ENCODE measurements at places on chromosomes 16 and 17.

DNA sequence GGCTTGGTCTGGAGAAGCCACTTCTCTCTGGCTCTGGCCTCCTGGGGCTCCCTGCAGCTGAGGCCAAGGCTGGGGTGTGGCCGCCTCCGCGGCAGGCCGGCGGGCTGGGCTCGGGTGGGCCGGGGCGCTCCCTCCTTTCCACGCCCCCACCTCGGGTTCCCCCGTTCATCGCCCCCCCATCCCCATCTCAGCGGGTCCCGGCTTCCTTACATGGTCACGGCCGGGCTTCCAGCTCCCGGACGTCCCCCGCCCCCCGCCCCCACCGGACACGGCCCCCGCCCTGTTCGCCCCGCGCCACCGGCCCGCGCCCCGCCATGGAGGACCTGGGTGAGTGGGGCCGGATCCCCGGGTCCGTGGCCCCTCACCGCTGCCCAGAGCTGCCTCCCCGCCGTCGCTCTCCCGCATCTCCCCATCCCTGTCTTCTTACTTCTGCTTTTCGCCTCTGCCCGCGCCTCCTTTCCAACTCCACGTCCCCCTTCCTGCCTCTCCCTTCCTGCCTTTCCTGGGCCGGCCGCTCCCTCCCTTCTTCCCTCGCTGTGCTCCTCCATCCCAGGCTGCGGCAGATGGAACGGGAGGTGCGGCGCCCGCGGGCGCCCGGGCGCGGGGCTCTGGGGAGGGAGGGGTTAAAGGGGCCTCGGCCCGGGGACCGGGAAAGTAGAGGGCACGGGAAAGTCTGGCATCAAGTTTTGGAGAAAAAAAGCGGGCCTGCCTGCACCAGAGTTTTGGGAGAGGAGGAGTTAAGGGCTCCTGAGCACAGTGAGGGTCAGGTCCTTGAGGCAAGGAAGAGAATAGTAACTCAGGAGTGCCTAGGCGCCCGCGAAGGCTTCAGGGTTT, at the start of gene TGFB1I1:
TSS of gene TGFB1I1 (plus strand) at position 278 of the 834 bp plus-strand sequence. CDS start at position 315, 37 bp downstream.
- DNase-seq = peak; percentile 87

- no peak for DNase-seq
Observed at GRCh38 chr16:53445534-53445933, 11.3 kb downstream of the RBL2 start.

DNA sequence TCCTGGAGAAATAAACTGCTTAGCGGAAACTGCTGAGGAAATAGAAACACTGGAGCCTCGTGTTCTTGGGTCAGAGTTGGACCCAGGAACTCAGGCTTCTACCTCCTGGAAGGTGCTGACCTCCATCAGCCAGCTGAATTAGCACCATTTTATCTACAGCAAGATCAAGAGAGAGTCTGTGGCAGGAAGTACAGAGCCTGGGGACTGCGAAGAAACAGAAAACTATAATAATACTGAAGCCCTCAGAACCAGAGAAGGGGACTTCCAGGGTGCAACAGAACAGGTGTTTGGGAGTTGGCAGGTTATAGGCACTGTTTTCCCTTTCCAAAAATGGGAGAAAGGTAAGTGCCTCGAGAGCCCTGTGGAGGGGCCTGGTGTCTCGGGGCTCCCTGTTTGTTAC, 379.7 kb downstream of the CA10 start:
- no peak for DNase-seq

GRCh38 chr17:83006515-83007455, 72.6 kb upstream of the METRNL start:
- no peak for DNase-seq

DNA sequence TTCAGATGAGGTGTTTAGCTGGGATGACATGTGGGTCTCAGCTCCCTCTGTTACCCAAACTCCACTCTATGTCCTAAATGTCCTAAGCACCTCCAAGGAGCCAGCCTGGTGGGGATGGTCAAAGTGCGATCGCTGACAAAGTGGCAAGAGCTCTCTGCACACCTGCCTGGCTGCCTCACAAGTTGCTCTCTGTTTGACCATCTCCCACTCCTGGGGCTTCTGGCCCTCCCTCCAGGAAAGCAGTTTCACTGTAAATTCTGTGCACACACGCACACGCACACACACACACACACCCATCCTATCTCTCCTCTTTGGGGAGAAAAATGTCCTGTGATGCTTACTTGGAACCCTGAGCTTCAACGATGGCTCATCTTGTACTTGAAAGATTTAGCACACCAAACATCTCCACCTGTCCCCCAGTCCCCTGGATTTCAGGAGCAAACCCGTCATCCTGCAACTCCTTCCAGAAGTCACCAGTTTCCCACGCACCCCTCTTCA, 1.7 kb downstream of the PITPNA start:
- DNase-seq = no peak

DNA sequence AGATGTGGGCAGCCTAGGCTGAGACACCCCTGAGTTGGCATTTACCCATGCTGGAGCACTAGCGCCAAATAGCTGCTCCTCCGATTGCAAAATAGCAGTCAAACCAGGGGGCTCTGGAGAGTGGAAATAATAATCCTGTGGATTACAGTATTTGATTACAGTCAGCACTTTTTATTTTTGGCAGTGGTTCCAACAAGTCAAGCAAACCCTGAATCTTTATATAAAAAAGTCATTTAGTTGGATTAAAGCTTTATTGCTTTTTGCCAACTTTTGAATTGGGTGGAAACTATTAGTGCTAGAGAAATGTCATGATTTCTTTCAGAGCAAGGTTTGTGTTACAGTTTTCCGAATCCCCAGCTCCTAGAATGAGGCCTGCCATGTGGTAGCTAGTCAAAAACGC, 99.3 kb upstream of the FAM20A start:
- no peak for DNase-seq

DNA sequence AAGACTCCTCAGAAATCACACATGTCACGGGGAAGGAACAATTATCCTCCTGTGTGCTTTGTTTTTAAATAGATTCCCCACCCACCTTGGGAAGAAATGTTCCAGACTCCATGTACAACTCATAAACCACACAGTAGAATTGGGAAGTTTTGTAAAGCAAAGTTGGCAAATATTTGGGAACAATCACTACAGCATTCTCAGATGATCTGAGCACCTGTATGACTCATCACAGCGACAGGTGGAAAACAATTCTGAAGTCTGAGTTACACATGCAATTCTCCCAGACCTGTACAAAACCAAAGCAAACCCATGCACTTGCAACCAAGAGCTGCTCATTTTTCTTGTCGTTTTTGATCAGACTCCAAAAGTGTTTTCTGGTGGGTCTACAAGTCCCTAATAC, 14.4 kb upstream of the MYLK3 start:
- DNase-seq = no peak

DNA sequence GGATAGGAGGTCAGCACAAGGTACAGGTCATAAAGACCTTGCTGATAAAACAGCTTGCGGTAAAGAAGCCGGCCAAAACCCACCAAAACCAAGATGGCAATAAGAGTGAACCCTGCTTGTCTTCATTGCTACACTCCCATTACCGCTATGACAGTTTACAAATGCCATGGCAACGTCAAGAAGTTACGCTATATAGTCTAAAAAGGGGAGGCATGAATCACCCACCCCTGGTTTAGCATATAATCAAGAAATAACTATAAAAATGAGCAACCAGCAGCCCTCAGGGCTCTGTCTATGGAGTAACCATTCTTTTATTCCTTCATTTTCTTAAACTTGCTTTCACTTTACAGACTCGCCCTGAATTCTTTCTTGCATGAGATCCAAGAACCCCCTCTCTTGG, 1.0 kb upstream of the HSBP1 start:
- peak; percentile 18 for DNase-seq

- DNase-seq = no peak
Observed at GRCh38 chr16:82037666-82038065, 2.6 kb downstream of the HSD17B2 start.

DNA sequence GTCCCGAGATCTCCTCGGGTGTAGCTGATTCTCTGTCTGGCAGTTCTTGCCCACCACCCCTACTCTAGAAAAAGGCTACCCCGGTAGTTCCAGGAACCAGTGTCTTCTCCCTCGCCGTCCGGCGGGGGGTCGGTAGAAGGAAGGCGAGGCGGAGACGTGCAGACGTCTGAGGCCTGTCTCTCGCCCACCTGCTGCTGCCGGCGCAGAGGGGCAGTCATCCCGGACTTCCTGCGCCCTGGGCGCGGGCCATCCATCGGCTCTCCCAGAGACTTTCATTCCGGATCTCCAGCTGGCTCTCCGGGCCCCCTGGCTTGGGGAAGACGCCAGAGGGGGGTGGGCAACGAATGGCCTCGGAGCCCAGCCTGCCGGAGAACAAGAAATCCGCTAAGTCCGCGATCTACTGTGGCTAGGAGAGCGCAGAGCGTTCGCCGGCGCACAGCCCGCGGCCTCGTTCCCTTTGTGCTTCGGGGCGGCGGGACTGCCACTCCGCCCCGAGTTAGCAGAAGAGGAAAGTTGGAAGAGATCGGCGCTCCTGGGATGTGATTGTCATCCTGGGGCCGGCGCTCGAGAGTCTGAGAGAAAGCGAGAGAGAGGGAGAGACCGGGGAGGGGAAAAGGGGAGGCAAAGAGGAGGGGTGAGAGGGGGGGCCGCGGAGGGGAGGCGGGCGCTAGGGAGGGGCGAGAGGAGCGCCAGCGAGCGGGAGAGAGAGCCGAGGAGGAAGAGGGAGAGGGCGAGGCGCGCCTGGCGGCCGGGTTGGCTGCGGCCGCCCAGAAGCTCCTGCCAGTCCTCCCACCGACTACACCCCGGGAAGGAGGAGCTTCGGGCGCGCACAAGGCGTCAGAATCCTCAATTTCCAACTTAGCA, at the start of gene IRX5:
TSS of gene IRX5 (plus strand) at position 861 of the 864 bp plus-strand sequence. CDS start 334 bp downstream, outside the sequence.
- peak; percentile 93 for DNase-seq

DNA sequence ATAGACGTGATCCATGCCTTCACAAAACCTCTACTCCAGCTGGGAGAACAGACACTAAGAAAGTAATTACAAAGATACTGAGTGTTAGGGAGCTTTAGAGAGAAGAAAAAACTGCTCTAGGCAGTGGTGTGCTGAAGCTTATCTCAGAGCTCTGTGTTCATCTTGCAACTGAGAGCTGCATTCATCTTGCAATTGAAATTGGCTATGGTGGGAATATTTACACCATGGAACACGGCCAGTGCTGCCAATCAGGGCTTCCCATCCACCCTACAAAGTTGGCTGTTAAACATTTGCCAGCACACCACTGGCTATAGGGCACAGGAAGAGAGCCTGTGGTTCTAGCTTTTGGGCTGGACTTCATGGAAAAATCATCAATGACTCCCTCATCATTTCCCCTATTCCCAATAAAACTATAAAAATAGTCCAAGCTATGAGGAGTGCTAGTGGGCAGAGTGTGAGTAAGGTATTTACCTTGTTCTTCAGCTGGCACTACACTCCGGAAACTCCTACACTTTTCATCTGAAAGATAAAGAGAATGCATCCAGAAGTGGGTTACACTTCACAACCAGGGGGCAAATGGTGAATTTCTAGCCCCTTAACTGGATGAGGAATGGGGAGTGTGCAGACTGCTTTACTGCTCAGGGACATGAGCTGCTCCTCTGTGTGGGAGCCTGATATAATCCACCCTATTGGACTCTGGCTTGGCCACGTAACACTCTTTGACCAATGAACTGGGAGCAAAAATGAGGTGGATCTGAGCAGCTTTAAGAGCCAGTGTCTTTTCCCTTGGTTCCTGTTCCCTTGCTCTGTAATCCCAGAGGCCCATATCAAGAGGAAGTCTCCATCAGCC, 11.6 kb downstream of the GSG1L2 start:
- no peak for DNase-seq

DNA sequence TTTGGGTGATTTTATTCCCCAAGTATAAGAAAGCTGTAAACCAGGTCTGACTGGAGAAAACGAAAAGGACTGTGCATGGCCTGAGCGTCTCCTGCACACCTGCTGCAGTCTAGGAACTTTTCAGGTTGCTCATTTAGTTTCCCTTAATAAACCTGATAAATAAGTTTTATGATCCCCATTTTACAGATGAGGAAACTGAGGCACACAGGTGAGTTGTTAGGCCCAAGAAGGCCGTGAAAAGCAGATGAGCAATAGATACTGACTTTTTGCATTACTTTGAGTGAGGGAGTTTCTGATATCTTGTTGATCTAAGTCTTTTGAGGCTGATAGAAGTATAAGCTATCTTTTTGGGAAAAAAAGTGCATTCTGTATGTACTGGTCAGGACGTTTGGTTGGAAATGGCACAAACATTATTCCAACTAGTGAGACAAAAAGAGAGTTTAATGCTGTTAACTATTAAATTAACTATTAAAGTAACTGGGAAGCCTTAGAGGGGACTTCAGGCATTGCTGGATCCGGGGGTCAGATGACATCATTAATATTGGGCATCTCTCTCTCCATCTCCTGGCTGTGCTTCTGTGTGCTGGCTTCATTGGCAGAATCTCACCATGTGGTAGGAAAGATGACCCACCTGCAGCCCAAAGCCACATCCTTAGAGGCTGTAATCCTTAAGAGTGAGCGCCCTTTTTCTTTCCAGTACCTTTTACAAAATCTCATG, 163.4 kb downstream of the CMIP start:
- DNase-seq = no peak

DNA sequence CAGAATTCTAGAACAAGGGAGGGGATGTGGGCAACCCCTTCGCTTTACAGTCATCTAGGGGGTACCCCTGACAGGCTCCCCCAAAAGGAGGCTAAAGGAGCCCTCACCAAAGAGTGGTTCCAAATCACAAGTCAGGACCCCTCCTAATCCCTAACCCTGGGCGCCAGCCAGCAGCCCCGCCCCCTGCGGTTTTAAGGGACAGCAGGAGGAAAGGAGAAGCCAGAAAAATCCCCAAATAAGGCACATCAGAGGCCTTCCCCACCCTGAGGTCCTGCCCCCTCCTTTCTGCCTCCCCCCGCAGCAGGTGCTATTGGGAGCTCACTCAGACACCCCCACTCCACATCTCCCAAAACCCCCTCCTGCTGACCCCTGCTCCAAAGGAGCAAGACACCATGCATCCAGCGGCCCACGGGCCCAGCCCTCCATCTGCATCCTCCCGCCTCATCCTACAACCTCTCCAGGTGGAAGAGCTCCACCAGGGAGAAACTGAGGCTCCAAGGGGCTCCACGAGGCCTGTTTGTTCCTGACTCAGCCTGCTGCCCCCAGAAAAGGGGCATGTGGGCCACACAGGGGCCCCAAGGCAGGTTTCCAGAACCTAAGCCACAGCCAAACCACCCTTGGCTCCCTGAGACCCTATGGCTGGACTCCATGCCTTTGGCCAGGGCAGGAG, 93.5 kb downstream of the GOSR1 start:
- DNase-seq = no peak

DNA sequence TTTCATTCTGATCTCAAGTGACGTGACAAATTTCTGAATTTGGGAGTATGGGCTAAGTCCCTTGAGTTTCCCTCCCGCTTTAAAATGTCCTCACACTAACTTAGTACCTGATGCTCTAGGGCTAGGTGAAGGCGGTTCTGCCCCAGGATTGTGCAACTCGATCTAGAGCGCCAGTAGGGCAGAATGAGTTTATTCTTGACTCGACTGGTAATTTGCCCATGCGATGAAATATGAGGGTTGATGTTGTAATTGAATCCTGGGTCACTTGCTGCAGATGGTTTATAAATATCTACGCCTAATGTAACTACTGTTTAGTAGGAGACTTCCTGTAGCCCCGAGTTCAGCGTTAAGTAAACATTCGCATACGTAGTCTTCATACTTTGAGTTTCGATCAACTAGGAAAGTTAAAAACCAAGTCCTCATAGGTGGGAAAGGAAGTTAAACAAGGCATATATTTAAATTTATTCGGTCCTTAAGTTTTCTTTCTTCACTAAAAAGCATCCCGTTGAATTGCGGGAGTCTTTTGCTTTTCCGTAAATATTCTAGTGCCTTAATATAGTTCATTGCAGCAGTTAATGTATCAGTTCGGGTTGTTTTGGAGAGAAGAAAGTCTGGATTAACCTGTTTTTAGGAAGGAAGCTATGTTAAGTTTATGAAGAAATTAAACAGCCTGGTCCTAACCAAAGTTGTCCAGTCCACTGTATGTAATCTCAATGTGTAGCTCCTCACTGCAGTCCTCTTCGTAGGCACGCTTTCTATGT, 1.6 kb downstream of the CTCF start:
- peak; percentile 50 for DNase-seq
